Smooth muscle cell of bladder (primary cell): ENCODE measurements at places on chromosomes 12 and 14. TPM values are rescaled to one million over a fixed set of nuclear protein-coding genes. Genes with fewer than 3 reads are reported as not detected.

Gene METAP2
- total RNA-seq, result 73.4 and 82.7 TPM in 2 replicates

Gene SAMD4A
- 17.2 and 19.0 TPM in 2 replicates for total RNA-seq

Gene TMTC1
- 83.5 and 88.6 TPM in 2 replicates for total RNA-seq

Gene APOF
- total RNA-seq, result not detected in 2 replicates

Gene PMCH
- not detected in 2 replicates for total RNA-seq

Gene GPX2
- total RNA-seq, result not detected in 2 replicates

Gene RBP5
- not detected in 2 replicates for total RNA-seq

Gene AICDA
- not detected in 2 replicates for total RNA-seq

Gene SMIM41
- total RNA-seq, result 1.4 and 9.8 TPM in 2 replicates
